ENCODE measurements at places on chromosomes 1 and 21. TPM values are rescaled to one million over a fixed set of nuclear protein-coding genes. Genes with fewer than 3 reads are reported as not detected.

IGFN1 gene
- polyA plus RNA-seq, result 0.01 TPM

DNA sequence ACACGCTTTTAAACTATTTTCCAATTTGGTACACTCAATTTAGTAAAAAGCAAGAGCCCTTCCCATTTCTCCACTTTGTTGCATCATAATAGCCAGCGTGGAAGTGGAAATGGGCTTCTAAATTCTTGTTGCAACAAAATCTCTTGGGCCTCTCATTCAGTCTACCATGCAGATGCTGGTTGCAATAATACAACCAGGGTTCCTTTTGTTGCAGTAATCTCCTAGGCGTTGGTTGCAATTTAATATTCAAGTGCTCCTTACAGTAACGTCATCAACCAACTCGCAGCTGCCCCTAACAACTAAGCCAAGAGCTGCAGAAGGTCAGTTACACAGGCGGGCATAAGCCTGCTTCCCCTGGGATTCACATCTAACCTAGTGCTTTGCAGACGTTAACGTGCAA is 2.7 kb upstream of the HDGF start:
- H3K4me1 ChIP-seq, result peaks cover 9% of the 10 kb centered on the region
- H3K4me3 ChIP-seq, result no peak overlapping the region
- no peaks in the 10 kb centered on the region for H3K27me3 ChIP-seq
- H3K27ac ChIP-seq, result no peak overlapping the region
- H3K36me3 ChIP-seq, result no peaks in the 10 kb centered on the region

LCK gene
- not detected for polyA plus RNA-seq

GRCh38 chr1:206679738-206680211 is 4.9 kb upstream of the MAPKAPK2 start:
- H3K27ac ChIP-seq, result no peak overlapping the region
- no peaks in the 10 kb centered on the region for H3K36me3 ChIP-seq
- no peak for DNase-seq
- H3K4me3 ChIP-seq, result no peak overlapping the region
- H3K27me3 ChIP-seq, result peaks cover 6% of the 10 kb centered on the region
- peaks cover 6% of the 10 kb centered on the region for H3K4me1 ChIP-seq

- peak overlapping the region; percentile 25 for H3K27ac ChIP-seq
- H3K27me3 ChIP-seq, result no peaks in the 10 kb centered on the region
- no peaks in the 10 kb centered on the region for H3K36me3 ChIP-seq
- no peak overlapping the region for H3K4me3 ChIP-seq
These were observed 12.2 kb downstream of the FCRLB start for GRCh38 chr1:161733526-161733925.

DNA sequence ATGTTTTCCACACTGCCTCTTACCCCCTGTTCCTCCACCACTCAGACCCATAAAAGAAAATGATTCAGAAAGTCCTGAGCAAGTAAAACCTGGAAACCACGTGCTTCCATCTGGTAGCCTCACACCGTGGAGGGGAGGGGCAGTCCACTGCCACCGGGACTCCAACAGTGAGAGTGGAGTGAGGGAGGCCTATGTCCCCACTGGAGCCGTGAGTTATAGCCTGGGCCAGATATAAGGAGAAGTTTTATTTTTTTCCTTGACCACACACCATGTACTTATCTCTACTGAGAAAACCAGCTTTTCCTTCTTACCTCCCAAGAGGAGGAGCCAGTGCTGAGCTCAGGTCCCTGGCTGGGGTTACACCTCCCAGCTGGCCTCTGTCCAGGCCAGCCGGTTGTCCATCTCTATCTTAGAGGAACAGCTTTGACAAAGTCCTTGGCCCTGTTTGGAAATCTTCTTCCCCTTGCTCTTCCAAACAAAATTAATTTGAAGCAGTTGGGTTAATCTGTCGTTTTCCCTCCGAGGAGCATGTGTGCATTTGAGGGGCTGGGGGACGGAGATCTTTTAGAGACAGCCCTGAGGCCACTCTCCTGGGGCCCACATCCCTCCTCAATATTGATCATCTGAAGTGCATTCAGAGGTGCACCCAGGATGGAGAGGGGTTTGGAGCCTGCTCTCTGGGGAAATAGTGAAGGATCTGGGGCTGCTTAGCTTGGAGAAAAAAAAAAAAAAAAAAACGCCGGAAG is 49.1 kb upstream of the SERBP1 start:
- no peak overlapping the region for H3K4me3 ChIP-seq
- peak; percentile 5 for DNase-seq
- no peak overlapping the region for H3K27ac ChIP-seq
- no peaks in the 10 kb centered on the region for H3K36me3 ChIP-seq
- H3K4me1 ChIP-seq, result no peaks in the 10 kb centered on the region
- peaks cover 2% of the 10 kb centered on the region for H3K27me3 ChIP-seq

Measured in fibroblast of lung (primary cell).